OCI-M1 (cell line): ENCODE measurements at places on chromosomes 2 and 18.
A peak's percentile ranks its signal among the peaks of the same experiment; 100 is the strongest.

DNA sequence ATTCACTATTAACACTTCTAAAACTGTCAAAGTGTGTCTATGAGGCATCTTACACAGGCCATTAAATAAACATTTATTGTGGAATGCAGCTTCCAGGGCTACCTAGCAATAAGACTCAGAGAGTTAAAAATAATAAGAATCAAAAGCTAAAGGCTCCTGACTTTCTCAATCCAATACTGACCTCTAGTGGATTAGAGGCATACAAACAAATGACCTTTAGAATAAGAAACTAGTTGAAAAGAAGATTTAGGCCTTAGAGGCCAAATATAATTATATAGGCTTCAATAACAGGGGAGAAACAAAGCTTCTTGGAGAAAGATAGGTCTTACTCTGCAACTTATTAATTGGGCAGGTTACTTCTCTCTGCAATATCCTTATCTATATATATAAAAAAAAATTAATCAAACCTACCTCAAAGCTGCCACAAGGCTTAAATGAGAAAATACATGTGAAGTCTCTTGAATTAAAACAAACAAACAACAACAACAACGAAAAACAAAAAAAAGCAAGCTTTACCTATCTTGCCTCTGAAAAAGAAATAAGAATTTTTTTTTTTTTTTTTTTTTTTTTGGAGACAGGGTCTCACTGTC lies 246.1 kb downstream of the EXOC6B start:
- DNase-seq = peak; percentile 65

- DNase-seq = no peak
Observed at GRCh38 chr2:210568108-210568507, 11.7 kb downstream of the CPS1 start.

- peak; percentile 82 for DNase-seq
Observed at GRCh38 chr2:158034198-158034866, 67.3 kb upstream of the UPP2 start.

DNA sequence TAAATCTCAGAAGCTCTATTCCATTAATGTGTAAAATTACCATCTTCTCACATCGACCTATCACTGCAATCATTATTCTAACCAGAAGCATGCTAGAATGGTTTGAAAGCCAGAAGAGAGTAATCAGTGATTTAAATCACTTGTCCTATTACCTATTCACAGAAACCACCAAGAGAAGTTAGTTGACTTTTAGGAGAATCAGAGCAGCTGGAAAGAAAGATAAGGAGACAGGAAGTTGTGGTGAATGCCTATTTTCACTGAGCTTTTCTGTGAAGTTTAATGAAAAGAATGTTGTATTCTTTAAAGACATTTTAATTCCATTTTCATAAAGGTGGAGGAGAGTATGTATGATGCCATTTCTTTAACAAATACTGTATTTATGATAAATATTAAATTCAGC lies 352.6 kb upstream of the CRIM1 start:
- peak; percentile 62 for DNase-seq

DNA sequence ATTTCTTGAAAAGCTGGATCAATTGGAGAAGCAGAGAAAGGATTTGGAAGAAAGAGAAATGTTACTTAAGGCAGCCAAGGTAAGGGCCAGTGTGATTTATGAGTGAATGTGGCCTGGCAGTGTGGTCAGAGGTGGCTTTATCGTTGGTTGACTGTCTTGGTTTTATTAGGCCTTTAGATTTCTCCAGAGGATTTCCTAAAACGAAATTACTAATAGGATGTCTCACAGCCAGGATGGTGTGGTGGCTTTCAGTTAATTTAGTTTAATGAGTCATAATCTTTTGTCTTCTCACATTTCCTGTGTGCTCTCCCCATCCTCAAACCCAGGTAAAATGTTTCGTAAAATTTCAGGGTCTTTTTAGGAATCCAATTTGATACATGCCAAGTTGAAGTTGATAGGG lies 100.8 kb downstream of the TAF4B start:
- no peak for DNase-seq

DNA sequence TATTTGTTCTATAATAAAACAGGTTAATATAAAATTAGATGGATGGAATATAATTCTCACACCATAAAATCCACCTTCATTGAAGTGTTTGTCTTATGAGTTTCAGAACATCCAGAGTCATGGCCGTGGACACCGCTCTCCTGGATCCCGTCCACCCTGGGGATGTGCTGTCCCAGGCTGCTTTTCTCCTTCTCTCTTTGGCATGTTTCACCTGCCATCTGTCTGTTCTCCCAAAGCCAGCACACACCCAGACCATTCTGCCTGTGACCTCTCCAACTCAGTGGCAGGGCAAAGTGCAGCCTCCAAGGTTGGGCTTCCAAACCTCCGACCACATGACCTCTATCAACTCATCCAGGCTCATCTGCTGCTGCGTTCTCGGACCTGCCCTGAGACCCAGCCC lies 104.7 kb downstream of the MYT1L start:
- DNase-seq = no peak

- DNase-seq = no peak
Observed at GRCh38 chr2:108920686-108921085, 68.3 kb downstream of the EDAR start.

DNA sequence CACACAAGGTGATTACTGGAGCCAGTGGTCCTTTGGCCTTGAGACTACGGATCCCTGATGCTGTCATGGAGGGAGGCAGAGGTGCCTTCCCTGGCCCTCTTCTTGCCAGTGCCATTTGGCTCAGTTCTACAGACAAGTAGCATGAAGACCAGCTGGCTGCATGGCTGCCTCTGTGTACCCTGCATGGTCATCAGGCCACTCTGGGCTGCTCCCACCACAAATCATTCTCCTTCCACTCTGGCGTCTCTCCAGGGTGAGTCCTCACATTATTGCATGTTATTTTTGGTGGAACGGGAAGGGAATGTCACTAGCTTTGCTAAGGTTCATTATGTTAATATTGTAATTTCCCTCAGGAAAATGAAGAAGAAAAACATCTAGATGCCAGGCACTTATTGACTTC lies 229.8 kb downstream of the VAPA start:
- no peak for DNase-seq

- DNase-seq = no peak
Observed at GRCh38 chr2:27175330-27175729, 26.5 kb downstream of the TCF23 start.

DNA sequence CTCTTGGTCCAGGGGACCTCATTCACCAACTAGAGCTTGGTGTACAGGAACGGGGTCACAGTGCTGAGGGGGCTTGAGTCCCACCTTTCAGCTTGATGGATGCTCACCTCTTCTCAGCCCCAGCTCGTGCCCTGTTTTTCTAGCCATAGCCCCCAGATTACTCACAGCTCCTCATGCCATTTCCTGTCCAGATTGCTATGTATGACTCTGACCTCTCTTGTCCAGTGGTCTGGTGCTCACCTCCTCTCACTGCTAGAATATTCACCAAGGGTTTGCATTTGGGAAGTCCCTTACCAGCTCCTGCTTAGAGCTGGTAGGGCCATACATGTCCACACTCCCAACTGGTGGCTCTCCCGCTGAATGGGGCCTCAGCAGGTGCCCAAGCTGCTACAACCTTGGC lies 5.9 kb downstream of the LBX2 start:
- DNase-seq = no peak

- no peak for DNase-seq
Observed at GRCh38 chr18:37471637-37472036, 94.0 kb downstream of the CELF4 start.

DNA sequence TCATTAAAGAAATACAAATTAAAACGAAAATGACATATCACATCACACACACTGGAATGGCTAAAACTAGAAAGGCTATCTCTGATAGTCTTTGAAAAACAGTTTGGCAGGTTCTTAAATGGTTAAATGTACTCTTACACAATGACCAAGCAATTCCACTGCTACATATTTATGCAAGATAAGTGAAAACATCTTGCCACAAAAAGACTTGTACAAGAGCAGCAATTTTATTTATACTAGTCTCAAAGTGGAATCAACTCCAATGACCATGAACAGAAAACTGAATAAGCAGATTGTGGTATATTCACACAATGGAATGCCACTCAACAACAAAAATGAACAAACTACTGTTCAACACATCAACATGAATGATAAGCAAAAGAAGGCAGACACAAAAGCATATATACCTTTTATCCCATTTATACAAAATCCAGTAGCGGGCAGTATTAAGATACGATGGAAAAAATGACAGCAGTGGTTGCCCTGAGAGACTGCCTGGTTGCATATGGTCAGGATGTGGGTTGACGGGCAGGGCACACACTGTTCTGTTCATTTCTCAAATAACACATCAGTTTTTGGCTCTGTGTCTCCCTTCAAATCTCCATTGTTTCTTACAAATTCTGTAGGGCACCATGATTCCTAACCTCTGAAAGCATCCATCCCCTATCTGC lies 25.4 kb downstream of the SP100 start:
- peak; percentile 77 for DNase-seq

DNA sequence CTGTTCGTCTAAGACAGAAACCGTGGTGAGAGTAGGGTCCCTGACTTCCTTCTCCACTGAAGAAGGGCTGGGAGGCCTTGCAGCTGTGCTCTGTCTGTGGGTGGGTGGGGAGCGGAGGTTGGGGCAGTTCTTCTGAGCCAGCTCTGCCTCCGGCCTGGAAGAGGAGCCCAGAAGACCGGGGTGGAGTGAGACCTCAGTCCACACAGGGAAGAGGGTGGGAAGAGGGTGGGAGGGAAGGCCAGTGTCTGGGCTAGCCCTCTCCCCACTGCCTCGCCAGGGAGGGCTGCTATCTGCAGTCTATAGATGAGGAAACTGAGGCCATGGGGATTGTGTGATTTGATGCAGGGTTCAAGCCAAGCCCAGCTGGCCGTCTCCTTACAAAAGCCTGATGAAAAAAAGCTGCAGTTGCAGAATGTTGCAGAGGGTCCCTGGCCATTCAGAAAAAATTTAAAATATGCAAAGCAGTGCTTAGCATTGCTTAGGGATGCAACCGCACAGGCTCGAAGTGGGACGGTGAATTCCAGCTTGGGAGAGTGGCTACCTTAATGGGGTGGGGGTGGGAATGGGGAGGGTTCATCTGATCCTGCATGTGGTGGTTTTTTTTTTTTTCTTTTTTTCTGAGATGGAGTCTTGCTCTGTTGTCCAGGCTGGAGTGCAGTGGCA lies 181.6 kb upstream of the HS6ST1 start:
- DNase-seq = no peak

GRCh38 chr2:173355132-173355865 lies 627 bp downstream of the CDCA7 start:
- peak; percentile 77 for DNase-seq

DNA sequence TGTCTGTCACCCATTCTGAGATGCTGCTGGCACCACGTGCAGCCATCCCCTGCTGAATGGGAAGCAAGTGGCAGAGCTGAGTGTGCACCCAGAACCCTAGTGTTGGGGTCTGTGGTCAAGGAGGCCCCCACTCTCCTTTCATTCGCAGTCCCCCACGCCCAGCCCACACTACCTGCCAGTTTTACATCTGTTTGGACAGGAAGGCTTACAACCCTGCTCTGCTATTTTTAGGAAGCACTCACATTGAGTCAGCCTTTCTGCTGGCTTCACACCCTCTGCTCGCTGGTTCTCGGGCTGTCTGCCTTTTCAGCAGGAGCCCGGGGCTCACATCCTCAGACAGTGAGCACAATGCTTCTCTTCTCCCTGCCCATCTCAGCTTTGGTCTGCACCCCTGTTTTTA lies 10.7 kb upstream of the ADCY3 start:
- DNase-seq = no peak
